ENCODE measurements at places on chromosomes 11 and 22.
A peak's percentile ranks its signal among the peaks of the same experiment; 100 is the strongest.

- H3K4me1 ChIP-seq = peaks cover 3% of the 10 kb centered on the region
- H3K4me3 ChIP-seq = peak overlapping the region; percentile 25
- H3K27me3 ChIP-seq = no peaks in the 10 kb centered on the region
- H3K36me3 ChIP-seq = peaks cover 3% of the 10 kb centered on the region
These were observed 20.8 kb upstream of the IL18BP start for GRCh38 chr11:71977743-71978418.

GRCh38 chr11:13289081-13289480, 11.5 kb downstream of the BMAL1 start:
- peaks cover 3% of the 10 kb centered on the region for H3K36me3 ChIP-seq
- H3K27me3 ChIP-seq = no peaks in the 10 kb centered on the region
- H3K4me3 ChIP-seq = no peak overlapping the region

- H3K27me3 ChIP-seq = no peaks in the 10 kb centered on the region
- H3K4me1 ChIP-seq = no peaks in the 10 kb centered on the region
- H3K36me3 ChIP-seq = no peaks in the 10 kb centered on the region
These were observed 70.2 kb downstream of the DBX1 start for GRCh38 chr11:20089796-20090653.

GRCh38 chr11:63839508-63840355, 822 bp downstream of the MARK2 start:
- no peaks in the 10 kb centered on the region for H3K27me3 ChIP-seq
- no peak for DNase-seq
- H3K4me3 ChIP-seq = peak overlapping the region; percentile 100
- peak overlapping the region; percentile 99 for H3K27ac ChIP-seq
- peaks cover 52% of the 10 kb centered on the region for H3K4me1 ChIP-seq

- no peak overlapping the region for H3K27ac ChIP-seq
- peaks cover 2% of the 10 kb centered on the region for H3K36me3 ChIP-seq
- H3K27me3 ChIP-seq = no peaks in the 10 kb centered on the region
- H3K4me1 ChIP-seq = peaks cover 16% of the 10 kb centered on the region
These were observed 6.4 kb upstream of the GTSE1 start for GRCh38 chr22:46290121-46290842.

DNA sequence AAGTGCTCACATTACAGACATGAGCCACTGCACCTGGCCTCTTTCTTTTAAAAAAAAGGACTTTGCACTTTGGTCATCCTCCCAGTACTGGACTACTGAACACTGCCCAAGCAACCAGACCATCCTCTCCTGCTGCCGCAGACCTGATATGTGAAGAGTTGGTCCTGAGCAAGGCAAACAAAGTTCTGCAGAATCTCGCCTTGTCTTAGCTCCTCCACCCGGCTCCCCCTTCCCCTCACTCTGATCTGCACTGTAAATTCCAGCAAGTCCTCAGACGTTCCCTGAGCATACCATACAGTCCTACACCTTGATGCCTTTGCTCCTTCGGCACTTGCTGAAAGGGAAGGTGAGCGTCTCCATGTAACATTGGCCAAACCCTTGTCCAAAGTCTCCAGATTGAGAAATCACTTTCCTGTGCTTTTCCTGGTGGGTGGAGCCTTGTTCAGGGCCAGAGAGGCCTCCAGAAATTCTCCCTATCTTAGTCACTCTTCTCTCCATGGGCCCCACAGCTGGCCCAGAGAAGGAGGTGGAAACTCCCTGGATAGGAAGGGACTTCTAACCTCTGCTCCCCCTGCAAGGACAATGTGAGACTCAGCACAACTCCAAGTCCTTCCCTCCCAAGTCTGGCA, 47.0 kb upstream of the TIMP3 start:
- H3K4me1 ChIP-seq = peaks cover 9% of the 10 kb centered on the region
- no peak overlapping the region for H3K4me3 ChIP-seq
- H3K27me3 ChIP-seq = peaks cover 12% of the 10 kb centered on the region
- DNase-seq = no peak
- H3K27ac ChIP-seq = no peak overlapping the region
- peaks cover 2% of the 10 kb centered on the region for H3K36me3 ChIP-seq

GRCh38 chr11:18493310-18493709, 33.4 kb downstream of the TSG101 start:
- peaks cover 12% of the 10 kb centered on the region for H3K4me1 ChIP-seq
- H3K4me3 ChIP-seq = no peak overlapping the region
- no peak overlapping the region for H3K27ac ChIP-seq
- peaks cover 6% of the 10 kb centered on the region for H3K36me3 ChIP-seq

- no peak for DNase-seq
- H3K4me3 ChIP-seq = no peak overlapping the region
- no peaks in the 10 kb centered on the region for H3K4me1 ChIP-seq
- H3K36me3 ChIP-seq = no peaks in the 10 kb centered on the region
These were observed 12.2 kb upstream of the OR52D1 start for GRCh38 chr11:5476186-5476819.

All from T-helper 17 cell (primary cell).